ENCODE measurements at places on chromosomes 7 and 10.

GRCh38 chr7:73894733-73895551, 34.0 kb downstream of the TMEM270 start:
- peak; percentile 74 for DNase-seq

- DNase-seq: no peak
Observed at GRCh38 chr7:297611-298374, 7.8 kb downstream of the FOXL3 start.

- DNase-seq: no peak
Observed at GRCh38 chr7:76409537-76409936, at the start of gene SSC4D. SSC4D (minus strand) TSS chr7:76409697; CDS start chr7:76404439, 5,258 bp downstream.

GRCh38 chr10:72379062-72379461, 24.3 kb upstream of the DNAJB12 start:
- peak; percentile 34 for DNase-seq

- DNase-seq: no peak
Observed at GRCh38 chr7:77157446-77157845, 35.0 kb downstream of the CCDC146 start.

DNA sequence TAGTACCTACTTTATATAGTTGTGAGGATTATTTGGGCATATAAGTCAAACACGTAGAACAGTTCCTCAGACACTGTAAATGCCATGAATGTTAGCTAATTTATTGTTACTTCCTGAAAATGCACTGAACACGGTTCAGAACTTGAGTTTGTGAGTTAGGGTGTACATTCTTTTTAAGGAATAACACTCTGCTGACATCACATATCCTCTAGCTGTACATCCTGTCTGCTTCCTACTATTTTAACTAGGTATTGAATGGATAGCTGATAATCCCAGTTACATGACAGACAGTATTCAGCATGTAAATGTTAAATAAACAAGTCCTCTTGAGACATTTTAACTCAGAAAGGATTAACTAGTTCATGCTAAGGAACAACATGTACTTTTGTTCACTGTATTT, 16.0 kb downstream of the SAMD8 start:
- DNase-seq: peak; percentile 74

DNA sequence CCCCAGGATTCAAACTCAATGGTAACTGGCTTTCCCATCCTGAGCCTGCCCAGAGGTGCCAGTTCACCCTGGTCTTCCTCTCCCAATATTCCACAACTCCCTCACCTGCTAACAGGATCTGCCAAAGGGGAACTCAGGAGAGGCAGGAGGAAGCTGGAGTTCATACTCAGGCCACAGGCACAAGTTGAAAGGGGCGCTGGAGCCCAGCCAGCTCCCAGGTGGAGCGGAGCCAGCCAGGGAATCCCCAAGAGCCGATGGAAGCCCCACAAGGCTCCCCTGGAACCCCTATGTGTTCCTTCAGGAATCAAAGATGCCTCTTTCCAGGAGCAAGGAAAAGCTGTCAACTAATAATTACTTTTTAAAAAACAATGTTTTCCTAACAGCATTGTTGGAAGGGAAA, 63.5 kb downstream of the SH3PXD2A start:
- no peak for DNase-seq

DNA sequence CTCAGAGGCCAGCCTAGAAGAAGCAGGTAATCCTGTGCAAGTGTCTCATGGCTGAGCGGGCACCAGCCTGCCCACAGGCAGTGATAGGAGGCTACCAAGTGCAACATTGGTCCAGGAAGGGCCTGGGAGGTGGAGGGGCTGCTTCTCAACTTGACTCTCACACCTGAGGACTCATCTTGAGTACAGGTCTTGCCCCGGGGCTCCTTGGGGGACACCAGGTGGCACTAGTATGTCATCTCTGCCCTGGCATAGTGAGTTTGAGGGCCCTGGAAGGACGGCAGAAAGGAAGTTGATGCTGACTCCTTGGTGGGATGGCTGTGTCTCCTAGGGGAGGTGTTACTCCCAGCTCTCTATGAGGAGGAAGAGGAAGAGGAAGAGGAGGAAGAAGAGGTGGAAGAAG, 2.3 kb downstream of the CCDC136 start:
- DNase-seq: no peak

DNA sequence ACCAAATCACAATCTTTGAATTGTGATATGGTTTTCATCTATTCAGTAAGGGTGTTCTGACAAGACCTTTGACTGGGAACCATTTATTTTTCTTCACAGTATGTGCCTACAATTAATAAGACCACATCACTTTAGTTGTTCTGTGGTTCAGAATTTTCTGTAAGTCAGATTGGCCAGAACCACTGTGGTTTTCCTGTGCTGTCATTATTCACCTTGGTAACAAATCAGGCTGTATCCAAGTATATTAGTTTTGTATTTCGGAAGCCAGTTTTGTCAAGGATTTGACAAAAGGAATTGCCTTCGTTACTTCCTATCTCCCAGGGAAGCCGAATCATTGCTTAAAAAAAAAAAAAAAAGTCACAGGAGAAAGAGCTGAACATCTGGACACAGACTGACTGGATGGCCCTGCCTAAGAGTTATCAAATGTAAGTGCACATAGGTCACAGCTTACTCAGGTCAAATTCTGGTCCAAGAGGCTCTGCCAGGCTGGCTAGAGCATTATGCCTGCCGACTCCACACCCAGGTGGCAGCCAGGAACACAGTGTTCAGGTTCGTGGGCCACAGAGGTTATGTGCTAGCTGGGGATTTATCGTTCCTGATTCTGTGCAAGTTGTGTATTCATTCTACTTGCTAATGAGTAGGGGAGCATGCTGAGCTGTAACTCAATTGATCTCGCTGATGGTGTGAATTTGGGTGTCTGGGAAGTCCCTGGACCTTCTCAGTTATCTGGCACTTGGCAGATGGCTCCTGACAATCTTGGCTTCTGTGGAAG, 175.3 kb downstream of the JAZF1 start:
- DNase-seq: no peak

- DNase-seq: no peak
Observed at GRCh38 chr7:70113536-70113935, 515.3 kb downstream of the AUTS2 start.

GRCh38 chr7:47508389-47509380, 73.2 kb downstream of the TNS3 start:
- peak; percentile 36 for DNase-seq

- DNase-seq: peak; percentile 6
Observed at GRCh38 chr7:31027161-31027965, 24.7 kb upstream of the ADCYAP1R1 start.

DNA sequence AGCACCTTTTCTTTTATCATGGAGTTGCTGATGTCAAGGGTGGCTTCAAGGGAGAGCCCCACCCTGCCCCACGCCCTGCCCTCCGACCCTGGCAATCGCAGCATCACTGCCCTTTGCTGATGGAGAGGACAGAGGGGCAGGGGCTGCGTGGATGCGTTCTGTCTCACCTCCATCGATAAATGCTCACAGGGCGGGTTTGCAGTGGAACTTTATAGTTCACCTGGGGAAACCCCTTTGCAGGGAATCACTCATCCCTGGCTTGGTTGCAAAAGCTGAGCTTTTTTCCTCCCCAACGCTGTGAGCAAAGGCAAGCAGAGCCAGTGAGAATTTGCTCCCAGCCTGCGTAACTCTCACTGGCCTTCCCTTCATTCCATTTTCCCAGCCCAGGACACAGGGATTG, 176.8 kb downstream of the WDR37 start:
- no peak for DNase-seq

- peak; percentile 85 for DNase-seq
Observed at GRCh38 chr10:6009150-6009549, 31.8 kb upstream of the IL15RA start.

DNA sequence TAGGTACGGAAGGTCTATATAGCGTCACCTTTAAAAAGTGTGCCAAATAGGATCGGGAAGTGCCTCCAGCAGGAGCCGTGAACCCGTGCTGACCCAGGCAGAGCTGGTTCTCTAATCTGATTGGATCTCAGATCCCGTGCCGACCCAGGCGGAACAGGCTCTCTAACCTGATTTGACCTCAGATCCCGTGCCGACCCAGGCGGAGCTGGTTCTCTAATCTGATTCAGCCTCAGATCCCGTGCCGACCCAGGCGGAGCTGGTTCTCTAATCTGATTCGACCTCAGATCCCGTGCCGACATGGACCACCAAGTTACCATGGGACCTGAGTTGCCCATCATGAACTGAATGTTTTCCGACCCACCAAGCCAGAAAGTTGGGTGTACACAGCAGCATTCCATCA, 463.9 kb downstream of the PTPRN2 start:
- no peak for DNase-seq

DNA sequence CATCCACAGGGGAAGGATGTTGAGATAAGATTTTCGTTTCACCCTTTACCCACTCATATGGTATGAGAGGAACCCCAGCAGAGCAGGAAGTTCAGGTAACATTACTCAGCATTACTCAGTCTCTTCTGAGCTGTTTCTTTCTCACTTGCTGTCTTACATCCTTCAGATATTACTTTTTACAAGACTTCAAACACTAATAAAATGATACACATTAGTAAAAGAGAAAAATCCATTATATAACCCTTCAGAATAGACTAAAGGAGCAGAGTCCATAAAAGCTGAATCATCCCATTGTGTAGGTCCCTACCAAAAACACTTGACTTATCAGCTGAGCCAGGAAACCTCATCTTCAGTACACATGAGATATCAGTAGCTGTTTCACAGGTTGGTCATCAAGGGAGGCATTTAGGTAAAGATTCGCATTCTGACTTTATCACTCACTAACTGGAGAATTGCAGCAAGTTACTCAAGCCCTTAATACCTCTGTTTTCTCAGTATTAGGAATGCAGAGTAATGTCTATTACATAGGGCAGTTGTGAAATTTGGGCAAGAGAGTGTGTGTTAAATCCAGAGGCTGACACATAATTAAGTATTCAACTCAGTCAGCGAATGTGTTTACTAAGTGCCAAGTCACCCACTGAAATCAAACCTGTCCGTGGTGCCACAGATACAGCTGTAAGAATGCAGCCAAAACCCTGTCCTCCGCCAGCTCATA, 44.7 kb downstream of the KLF6 start:
- peak; percentile 88 for DNase-seq

DNA sequence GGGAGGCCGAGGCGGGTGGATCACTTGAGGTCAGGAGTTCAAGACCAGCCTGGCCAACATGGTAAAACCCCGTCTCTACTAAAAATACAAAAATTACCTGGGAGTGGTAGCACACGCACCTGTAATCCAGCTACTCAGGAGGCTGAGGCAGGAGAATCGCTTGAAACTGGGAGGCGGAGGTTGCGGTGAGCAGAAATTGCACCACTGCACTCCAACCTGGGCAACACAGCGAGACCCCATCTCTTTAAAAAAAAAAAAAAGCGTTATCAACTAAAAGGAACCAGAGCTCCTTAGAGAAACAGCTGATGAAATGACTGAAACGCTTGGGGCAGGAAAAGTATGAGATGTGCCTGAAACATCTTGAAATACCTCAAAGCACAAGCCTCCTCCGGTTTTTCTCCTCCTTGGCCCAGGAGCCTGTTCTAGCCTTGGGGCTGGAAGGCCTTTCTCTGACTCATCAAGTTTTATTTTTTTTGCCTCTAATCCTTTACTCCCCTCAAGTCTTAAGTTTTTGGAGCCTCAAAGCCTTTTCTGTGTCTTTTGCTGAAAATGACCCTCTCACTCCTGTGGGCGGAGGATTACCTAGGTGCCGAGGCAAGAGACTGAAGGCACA, 2.6 kb upstream of the METTL27 start:
- peak; percentile 71 for DNase-seq

DNA sequence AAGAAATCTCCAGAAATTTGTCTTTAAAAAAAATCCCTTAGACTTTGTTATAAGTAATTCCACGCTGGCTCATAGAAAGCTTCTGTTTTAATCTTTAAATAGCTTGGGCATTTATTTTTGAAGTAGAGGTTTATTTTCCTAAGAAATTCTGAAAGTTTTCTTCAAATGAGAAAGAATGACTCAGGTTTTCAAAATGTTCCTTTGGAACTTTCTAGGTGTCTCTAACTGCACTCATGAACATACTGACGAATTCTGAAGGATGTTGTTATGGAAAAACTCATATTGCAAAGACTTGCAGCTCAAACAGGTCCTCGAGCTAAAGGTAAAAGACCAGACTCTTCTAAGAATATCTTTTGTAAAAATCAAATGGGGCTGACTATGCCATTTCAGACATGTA, 10.7 kb downstream of the DGKI start:
- peak; percentile 44 for DNase-seq

DNA sequence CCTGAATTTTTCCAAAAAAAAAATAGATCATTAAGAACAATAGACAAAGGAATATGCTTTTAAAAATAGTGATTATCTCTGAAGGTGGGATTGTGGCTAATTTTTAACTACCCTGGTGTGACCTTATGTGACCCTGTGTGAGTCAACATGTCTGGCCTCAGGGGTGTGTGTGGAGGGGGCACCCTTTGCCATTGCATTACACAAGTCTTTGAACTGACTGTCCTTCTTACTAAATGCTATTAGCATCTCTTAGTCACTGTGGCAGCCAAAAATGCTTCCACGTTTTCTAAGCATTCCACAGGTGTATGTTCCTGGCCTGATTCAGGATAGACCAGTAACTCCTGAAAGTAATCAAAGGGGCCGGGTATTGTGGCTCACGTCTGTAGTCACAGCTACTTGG, 175.4 kb downstream of the MGMT start:
- DNase-seq: no peak

GRCh38 chr7:87310790-87311419, 34.6 kb upstream of the CROT start:
- no peak for DNase-seq

DNA sequence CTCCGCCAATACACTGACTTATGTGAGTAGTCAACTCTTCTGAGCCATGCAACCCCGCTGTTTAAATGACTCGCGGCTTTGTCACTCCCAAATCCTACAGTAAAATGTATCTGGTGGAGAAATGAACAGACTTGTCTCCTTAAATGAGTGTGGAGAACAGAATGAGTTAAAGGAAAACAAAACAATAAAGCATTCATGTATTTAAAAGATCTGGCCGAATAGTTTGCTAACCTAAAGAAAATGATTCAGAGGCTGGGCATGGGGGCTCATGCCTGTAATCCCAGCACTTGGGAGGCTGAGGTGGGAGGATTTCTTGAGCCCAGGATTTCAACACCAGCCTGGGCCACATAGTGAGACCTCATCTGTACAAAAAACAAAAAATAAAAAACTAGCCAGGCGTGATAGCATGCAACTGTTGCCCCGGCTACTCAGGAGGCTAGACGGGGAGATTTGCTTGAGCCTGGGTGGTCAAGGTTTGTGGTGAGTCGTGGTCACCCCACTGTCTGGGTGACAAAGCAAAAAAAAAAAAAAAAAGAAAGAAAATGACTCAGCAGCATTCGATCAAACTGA, 86.5 kb upstream of the PFKP start:
- peak; percentile 62 for DNase-seq

DNA sequence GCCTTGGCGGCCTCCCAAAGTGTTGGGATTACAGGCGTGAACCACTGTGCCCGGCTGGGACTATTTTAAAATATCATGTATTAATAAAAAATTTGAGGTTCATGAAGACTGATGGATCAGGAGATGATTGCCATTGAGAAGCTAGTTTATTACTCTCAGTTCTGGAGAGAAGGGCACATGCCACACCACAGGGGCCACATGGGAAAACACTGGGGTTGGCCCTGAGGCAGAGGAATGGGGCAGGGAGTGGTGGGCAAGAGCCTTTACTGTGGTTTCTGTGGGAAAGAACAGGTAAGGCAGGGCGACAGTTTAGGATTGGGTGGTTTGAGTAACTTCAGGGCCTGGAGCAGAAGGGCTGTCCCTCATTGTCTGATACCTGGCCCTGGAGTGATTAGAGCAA, 6.8 kb upstream of the TBRG4 start:
- no peak for DNase-seq

All from iris pigment epithelial cell (primary cell).